Effector CD4-positive, alpha-beta T cell (primary cell): ENCODE measurements at places on chromosomes 7 and 10.

GRCh38 chr7:136140469-136140868, 163.3 kb upstream of the MTPN start:
- DNase-seq: no peak

DNA sequence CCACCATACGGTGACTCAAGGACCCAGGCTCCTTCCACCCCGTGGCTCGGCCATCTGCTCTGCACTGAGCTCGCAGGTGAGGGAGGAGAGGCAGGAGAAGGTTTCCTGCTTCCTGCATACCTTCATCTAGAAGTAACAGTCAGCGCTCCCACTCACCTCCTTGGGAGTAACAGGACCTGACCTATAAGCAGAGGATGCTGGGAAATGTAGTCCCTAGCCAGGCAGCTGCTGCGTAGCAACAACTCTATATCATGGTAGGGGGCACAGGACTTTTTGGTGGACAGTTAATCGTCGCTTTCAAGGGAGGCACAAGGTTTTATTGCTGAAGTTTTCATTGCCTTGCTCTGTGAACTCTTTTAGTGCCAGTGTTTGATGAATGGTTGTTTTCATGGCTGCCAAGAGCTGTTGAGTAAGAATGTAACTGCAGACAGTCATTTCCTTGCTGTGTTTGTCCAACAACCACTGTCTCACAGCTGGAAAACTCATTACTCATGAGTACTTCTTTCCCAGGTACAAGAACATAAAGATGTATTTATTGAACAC, 10.2 kb upstream of the ZFYVE27 start:
- DNase-seq: no peak

DNA sequence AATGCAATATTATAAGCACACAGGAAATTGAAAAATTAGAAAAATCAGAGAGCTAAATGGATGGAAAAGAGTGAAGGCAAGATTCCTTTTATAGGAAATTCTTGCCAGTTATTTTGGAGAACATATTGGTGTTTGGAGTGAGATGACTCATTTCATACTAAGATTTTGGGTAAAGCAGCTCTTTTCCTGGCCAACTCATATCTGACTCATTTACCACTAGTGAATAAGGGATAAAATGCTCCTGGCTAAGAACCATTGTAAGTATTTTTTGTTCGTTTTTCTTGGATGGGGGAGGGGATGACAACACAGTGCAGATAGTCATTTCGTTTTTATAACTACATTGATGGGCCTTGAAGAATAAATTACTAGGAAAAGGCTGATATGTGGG, 139.3 kb downstream of the TWIST1 start:
- DNase-seq: no peak

GRCh38 chr10:18565006-18565405, 86.4 kb downstream of the NSUN6 start:
- no peak for DNase-seq

DNA sequence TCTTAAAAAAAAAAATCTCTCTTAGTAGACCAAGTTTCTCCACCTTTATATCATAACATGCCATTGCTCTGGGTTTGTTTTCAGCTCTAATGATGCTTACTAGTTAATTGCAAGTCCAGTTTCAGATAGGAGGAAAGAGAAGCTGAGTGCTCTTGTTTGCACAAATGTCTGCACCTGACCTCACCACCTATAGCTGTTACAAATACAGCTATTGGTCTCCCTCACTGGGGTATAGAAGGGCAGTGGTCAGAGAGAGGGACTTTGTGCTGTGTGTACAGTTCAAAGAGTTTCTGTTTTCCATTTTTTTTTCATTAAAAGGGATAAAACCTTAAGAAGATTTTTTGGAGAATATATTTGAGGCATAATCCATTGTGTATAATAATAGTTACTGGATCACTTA, 52.7 kb downstream of the TAS2R16 start:
- no peak for DNase-seq
